NCI-H446 (cell line): ENCODE measurements at places on chromosomes 5 and 9.

DNA sequence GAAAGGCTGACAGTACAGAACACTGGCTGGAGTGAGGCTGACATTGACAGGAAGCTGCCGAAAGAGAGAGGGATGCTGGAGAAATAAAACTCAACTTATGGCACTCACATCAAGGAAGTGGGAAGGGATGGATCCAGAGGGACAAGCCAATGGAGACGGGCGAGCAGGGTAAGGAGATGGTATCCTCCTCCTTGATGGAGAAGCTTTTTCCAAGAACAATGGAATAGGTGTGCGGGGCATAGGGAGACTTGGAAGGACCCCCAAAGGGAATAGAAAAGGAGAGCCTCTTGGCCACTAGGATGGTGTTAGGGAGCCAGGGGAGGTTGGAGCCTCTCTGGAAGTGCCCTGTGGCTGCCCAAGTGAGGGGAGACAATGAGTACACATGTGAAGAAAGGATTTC, 58.4 kb upstream of the GRHPR start:
- DNase-seq: no peak

GRCh38 chr5:54794135-54794975, 191.0 kb downstream of the ESM1 start:
- no peak for DNase-seq

DNA sequence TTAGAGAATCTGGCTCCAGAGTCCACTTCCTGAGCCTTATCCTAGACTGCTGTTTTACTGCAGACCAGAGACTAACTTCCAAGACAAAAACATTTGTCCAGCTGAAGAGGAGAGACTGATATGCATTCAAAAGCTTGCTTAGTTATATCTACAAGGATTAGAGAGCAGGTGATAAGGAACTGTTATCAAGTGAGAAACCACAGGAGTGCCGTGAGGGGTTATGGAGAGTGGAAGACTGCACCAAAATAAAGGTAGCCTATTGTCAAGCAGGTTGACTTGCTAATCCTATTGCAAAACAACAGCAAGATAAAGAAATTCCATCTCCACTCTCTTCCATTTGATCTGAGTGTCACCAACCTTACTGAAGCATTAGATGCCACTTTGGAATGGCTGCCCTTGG, 139.1 kb downstream of the SCAMP1 start:
- no peak for DNase-seq

GRCh38 chr5:157115502-157115901, 6.7 kb upstream of the HAVCR2 start:
- no peak for DNase-seq

GRCh38 chr5:119681734-119682133, 52.4 kb downstream of the FAM170A start:
- DNase-seq: no peak

- DNase-seq: no peak
These were observed 600 bp upstream of the SQSTM1 start for GRCh38 chr5:179820127-179820482.

DNA sequence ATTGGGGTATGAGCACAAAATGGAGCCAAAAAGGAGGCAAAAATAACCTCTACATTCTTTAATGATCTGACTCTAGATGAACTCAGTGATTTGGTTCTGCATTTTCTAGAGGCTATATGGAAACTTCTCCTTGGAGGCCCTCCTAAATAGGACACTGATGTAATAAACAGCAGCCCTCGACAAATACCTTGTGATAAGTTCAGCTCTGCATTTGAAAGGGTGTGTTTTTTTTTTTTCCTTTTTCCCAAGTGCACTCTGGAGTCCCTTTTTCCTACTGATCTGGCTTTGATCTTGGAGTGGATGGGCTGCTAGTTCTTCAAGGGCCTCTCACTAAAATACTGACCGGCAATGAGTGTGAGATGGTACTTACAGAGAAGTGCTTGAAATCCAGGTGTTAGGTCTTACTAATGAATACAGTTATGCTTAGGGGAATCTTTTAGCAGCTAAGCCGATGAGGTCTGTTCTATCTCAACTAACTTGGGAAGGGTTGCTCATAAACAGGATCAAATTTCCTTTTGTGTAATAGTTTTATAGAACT, 161.7 kb downstream of the MAST4 start:
- no peak for DNase-seq

GRCh38 chr9:109751253-109751652, 28.7 kb upstream of the PALM2AKAP2 start:
- no peak for DNase-seq

GRCh38 chr9:99430301-99430700, 208.2 kb downstream of the SEC61B start:
- no peak for DNase-seq

DNA sequence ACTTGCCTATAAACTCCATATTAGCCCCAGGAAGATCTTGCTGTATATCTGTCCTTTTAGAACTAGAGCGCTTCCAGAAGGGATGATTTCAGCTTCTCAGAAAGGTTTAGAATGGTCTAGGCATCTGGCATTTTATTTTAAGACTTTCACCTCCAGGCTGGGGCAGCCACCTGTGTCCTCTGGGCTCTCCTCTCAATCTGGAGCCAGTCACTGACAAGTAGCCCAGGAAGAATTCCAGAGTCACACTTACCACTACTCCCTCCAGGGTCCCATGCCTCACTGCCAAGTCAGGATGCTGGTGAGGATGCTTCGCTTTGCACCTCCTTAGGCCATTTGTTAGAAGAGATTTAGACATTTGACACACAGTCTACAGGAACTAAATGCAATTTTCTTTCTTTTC, 20.8 kb downstream of the B4GALT1 start:
- DNase-seq: no peak

- DNase-seq: no peak
These were observed 22.4 kb downstream of the PHF2 start for GRCh38 chr9:93598647-93599241.

DNA sequence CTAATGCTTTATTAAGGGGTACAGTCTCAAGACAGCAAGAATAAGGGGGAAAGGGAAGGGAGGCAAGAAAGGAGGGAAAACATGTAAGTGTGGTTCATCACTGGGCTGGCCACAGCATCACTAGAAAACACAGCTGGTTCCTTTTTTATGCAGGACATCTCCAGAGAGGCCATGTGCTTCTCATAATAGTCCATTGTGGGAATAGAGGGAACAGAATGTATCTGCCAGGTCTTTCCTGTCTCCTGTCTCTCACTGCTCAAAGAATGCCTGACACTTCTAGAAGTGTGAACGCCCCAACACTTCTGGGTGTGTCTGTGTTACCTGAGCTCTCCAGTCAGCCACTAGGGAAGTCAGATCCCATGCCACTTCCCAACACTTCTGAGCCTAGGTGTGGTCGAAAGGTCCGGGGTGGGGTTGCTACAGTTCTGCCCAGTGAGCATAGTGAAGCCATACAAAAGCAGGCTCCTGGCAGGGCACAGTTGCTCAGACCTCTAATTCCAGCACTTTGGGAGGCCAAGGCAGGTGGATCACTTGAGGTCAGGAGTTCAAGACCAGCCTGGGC, 255.6 kb upstream of the SLC30A5 start:
- DNase-seq: no peak

GRCh38 chr9:95382433-95382832, 64.9 kb upstream of the FANCC start:
- no peak for DNase-seq

- DNase-seq: no peak
These were observed 147.5 kb downstream of the GNAQ start for GRCh38 chr9:77883846-77884771.

- DNase-seq: no peak
These were observed 2.4 kb upstream of the SNX2 start for GRCh38 chr5:122772446-122772845.

GRCh38 chr5:103910011-103910410, 347.4 kb upstream of the NUDT12 start:
- no peak for DNase-seq

DNA sequence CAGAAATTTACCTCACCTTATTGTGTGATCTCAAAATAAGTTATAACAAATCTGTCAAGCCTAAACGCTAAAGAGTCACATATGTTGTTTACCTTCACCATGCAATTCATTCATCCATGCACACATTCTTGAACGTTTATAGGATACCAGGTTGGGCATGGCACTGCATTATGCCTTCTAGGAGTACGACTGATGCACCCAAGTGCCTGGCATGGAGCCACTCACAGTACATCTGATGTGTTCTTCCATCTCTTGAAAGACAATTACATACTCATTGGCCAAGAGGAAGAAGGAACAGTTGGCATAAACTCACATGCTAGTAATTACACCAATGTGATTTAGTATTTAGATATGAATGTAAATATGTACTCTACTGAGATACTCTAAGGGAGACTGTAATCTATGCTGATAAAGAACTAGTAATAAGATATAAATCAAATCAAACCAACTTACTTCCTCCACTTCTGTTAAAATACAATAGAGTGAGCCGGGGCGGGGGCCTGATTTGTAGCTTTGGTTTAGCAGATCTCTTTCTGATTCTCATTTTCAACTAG, 90.7 kb downstream of the LPAR1 start:
- DNase-seq: peak; percentile 11
